ENCODE measurements at places on chromosomes 5 and 9. TPM values are rescaled to one million over a fixed set of nuclear protein-coding genes. Genes with fewer than 3 reads are reported as not detected.
A peak's percentile ranks its signal among the peaks of the same experiment; 100 is the strongest.

P4HA2 gene
- 71.7 TPM for total RNA-seq

KLF4 gene
- total RNA-seq, result 5.4 TPM

SLC38A9 gene
- 33.1 TPM for total RNA-seq

CENPK gene
- total RNA-seq, result 97.1 TPM

DMGDH gene
- total RNA-seq, result 0.12 TPM

ACOT12 gene
- total RNA-seq, result not detected

ENC1 gene
- 26.2 TPM for total RNA-seq

NKD2 gene
- not detected for total RNA-seq

ENTPD2 gene
- total RNA-seq, result not detected

LECT2 gene
- total RNA-seq, result not detected

SPINK6 gene
- 0.89 TPM for total RNA-seq

DNA sequence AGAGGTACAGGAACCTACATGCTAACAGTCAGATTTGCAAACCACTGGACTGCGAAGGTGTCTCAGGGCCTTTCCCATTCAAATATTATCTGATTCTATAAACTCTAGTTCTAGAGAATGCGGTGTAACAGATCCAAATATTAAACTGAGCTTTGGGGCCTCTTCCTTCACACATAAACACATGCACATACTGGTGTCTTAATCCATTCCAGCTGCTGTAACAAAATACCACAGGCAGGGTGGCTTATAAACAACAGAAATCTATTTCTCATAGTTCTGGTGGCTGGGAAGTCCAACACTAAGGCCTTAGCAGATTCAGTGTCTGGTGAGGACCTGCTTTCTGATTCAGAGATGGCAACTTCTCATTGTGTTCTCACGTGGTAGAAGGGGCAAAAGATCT lies 30.2 kb downstream of the RETREG1 start:
- DNase-seq, result no peak

DNA sequence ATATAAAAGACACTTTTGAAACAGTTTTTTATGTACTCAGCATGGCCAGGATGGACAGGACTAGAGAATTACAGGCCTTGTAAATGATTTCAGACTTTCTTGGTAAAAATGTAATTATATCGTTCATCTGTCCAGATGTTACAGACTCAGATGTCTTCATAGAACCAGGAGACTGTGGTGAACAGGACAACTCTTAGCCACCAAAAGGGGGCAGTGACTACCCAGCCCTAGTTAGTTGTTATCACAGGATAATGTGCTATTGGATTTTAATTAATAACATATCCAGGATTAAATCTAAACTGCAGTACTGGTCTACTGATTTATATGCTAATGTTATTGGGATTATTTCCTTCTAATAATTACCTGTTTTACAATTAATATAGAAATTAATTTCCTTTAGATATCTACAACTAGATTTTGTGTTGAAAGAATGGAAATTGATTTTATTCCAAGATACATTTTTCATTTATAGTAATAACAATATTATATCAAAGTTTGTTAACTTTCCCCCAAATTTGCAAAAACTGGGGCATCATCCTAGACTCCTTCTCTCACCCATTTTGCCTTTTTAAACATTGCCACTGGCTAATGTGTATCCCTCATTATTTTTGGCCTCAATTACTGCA lies 99.4 kb downstream of the MTREX start:
- DNase-seq, result peak; percentile 44

GRCh38 chr5:120150770-120151169 lies 313.3 kb upstream of the PRR16 start:
- DNase-seq, result no peak

GRCh38 chr9:113601656-113602055 lies 138.1 kb downstream of the RGS3 start:
- no peak for DNase-seq

DNA sequence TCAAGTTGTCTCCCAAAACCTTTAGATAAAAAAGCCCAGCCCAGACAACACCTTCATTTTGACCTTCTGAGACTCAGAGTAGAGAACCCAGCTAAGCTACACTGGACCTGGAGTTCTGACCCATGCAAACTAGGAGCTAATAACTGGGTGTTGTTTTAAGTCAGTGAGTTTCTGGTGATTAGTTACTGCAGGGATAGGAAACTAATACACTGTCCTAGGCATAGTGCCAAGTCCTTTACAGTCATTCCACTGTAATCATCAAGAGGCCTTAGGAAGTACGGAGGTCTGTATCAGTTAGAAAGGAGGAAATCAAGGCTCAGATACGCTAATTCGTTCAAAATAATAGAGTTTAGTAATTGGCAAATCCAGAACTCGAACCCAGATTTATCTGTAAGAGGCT lies 197.9 kb downstream of the KCTD16 start:
- no peak for DNase-seq

- DNase-seq, result no peak
These were observed 2.0 kb upstream of the F2RL2 start for GRCh38 chr5:76625087-76625815.

DNA sequence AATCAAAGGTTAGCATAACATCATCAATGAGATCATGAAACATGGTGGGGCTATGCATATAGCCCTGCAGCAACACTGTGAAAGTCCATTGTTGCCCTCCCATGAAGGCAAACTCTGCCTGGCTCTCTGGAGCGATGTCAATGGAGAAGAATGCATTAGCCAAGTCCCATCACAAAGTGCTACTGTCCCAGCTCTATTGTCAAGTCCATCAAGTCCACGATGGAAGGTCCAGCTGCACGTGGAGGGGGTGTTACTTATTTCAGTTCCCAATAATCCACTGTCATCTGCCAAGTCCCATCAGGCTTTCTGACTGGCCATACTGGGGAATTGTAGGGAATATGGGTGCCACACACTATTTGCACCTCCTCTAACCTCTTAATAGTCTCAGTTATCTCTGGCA lies 10.8 kb downstream of the DMAC1 start:
- no peak for DNase-seq

- no peak for DNase-seq
These were observed 5.5 kb upstream of the COL5A1 start for GRCh38 chr9:134636149-134636507.

DNA sequence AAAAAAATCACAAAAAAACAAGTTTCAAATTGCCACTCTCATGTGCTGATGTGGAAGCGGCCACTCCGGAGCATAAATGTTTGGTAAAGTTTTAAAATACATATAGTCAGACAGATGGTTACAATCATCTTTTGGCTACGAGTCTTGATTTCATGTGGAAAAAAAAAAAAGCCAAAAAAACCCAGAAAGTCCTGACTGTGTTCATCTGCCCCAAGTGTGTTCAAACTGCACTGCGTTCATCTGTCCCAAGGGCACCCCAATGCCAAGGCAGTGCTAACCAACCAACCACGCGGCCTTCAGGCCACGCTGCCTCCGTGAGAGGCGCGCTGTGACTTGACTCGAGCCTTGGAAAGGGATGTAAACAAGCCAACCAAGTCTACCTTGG lies 127.1 kb downstream of the MYO10 start:
- no peak for DNase-seq

DNA sequence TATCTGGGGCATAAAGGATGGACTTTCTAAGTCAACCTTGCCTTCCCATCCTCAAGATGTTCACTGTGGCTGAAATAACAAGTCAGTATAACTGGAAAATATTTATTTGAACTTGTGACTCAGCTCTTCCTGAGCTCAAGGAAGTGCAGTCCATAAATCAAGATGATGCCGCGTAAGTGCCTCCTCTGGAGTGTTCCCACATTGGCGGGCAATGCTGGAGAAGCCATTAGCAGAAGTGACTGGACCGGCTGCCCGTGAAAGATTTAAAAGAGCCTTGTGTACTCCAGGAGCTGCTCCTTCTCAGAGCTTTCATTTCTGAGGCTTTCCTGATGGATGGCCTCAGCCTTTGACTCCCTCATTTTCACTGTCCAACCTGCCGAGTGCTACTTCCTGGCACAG lies 17.4 kb downstream of the TMOD1 start:
- DNase-seq, result peak; percentile 98

DNA sequence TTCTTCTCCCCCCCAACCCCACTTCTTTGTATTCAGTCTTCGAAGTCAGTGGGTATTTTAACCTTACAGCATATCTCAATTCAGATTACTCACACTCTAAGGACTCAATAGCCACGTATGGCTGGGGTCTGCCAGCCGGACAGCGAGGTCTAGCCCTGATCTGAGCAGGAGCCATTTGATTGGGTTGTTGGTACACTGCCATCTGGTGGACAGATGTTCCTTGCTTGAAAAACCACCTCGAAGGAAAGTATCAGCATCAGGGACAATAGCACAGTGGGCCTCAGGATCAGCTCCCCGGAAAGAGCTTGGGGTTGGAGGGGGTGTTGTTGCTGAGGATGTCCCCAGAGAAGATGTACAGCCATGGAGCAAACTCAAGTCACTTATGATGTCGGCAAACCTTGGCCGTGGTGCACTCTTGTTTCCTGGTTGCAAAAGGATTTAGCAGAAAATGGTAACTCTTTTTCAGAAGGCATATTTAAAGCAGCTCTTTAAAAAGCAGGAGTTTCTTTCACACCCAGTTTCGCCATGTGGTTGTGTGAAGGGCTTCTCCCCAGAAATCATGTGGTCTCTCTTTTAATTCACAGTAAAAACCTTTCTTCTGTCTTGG lies 31.7 kb upstream of the KCNMB1 start:
- DNase-seq, result peak; percentile 70
